ENCODE measurements at places on chromosomes 6 and 20.

GRCh38 chr6:74480561-74480960 lies 725.3 kb downstream of the COL12A1 start:
- DNase-seq = no peak

GRCh38 chr6:140987364-140988155 lies 1145.2 kb upstream of the GJE1 start:
- DNase-seq = no peak

DNA sequence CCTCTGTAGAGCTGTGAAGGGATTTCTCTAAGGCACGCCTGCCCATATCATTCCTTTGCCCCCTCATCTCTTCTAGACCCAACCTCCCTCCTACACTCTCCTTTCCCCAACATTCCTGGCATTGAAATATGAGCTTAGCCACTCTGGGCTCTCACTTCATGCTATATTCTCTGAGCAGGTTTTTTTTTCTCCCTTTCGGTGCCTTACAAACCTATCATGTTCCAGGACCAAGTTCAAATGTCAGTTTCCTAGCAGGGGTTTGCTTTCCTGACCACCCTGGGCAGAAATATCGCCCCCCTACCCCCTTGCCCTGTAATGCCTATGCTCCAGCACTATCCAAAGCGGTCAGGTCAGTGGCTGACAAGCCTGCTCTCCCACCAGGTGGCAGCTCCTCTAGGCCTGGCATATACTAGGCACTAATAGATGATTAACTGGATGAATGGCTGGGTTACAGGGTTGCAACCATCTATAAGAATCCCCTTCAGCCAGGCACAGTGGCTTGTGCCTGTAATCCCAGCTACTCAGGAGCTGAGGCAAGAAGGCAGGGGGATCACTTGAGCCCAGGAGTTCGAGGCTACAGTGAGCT lies 25.7 kb upstream of the AAR2 start:
- no peak for DNase-seq

DNA sequence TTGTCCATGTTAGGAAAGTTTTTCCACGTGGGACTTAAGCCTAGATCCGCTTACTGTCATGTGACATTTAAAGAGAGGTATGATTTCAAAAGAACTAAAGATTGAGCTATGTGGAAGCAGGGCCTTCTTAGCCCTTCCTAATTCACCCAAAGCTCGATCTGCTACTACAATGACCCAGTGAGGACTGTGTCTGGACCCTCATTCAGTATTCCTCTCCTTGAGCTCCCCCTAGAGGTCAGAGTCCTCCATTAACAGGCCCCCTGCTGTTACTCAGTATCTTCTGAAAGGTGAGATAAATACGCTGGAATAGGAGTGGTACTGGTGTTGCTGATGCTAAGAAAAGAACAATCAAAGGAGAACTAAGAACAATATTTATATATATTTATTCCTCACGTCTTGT lies 414.0 kb downstream of the GJA1 start:
- peak; percentile 56 for DNase-seq

DNA sequence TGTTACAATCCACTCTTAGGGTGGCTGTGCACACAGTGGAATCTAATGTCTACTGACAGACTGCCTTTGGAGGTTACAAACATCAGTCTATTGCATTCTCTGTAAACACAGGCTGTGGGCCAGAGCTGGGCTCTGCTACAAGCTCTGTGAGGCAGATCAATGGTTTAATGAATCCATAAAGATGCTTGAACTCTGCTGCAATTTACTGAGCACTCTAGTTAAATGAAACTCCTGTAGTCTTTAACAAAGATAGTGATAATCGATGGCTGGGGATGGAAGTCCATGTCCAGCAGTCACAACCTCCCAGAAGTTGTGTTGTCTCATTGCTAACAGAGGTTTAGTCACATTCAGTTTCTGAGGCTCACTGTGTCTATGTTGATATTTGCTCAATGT lies 50.5 kb downstream of the SOBP start:
- no peak for DNase-seq

- no peak for DNase-seq
Measured at GRCh38 chr6:91664327-91664959, 1077.6 kb upstream of the MAP3K7 start.

- DNase-seq = no peak
Measured at GRCh38 chr6:11209906-11210305, 22.6 kb downstream of the NEDD9 start.

GRCh38 chr6:56368491-56368890 lies 121.1 kb upstream of the COL21A1 start:
- DNase-seq = no peak

- DNase-seq = no peak
Measured at GRCh38 chr20:20430066-20430465, 62.2 kb downstream of the INSM1 start.

GRCh38 chr6:54264581-54265272 lies 43.5 kb upstream of the TINAG start:
- DNase-seq = no peak

All from hematopoietic multipotent progenitor cell (in vitro differentiated cells).